ENCODE measurements at places on chromosomes 5 and 9.

- DNase-seq = no peak
These were observed 119.5 kb downstream of the SYK start for GRCh38 chr9:90921104-90921503.

DNA sequence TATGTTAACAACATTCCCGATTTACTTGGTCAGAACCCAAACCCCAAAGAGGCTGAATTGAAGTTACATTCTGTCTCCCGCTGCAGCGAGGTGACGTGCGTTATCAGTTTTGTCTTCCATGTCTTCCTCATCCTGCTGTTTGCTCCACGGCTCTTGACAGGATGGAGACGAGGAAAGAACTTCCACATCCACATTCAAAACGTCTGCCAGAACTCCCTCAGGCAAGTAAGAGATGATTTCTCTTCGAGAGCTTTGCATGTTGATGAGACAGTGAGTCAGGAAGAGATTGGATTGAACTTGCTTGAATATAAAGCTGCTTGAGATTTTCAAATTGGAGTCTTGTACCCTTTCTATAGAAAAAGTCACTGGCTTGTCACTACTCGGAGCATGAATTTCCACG lies 242.6 kb downstream of the AUH start:
- no peak for DNase-seq

DNA sequence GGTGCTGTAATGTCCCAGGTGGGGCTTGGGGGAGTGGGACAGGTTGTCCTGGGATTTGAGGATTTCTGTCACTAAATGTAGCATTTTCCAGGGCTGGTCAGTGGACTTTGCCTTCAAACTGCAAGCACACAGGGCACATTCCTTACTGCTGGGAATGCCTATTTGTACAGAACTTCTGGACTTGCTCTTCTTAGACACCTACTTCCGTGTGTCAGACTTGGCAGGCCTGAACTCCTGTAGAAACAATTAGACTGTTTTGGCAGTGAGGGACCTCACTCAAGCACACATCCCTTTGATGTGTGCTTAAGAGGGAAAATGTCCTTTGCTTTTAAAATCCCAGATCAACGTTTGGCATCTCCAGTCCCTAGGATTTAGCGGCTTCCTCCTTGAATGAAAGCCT lies 192.2 kb downstream of the PAPPA start:
- DNase-seq = no peak

GRCh38 chr9:16964228-16964627 lies 93.8 kb upstream of the BNC2 start:
- no peak for DNase-seq

GRCh38 chr9:4691795-4692194 lies 12.4 kb downstream of the CDC37L1 start:
- DNase-seq = no peak

DNA sequence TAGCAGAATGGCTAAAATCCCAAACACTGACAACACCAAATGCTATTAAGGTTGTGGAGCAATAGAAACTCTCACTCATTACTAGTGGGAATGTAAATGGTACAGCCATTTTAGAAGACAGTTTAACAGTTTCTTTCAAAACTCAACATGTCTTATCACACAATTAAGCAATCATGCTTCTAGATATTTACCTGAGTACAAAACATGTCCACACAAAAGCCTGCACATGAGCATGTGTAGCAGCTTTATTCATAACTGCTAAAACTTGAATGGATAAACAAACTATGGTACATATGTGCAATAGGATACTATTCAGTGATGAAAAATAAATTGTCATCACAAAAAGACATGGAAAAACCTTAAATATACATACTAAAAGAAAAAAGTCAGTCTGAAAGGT lies 31.5 kb downstream of the SLC25A46 start:
- no peak for DNase-seq

DNA sequence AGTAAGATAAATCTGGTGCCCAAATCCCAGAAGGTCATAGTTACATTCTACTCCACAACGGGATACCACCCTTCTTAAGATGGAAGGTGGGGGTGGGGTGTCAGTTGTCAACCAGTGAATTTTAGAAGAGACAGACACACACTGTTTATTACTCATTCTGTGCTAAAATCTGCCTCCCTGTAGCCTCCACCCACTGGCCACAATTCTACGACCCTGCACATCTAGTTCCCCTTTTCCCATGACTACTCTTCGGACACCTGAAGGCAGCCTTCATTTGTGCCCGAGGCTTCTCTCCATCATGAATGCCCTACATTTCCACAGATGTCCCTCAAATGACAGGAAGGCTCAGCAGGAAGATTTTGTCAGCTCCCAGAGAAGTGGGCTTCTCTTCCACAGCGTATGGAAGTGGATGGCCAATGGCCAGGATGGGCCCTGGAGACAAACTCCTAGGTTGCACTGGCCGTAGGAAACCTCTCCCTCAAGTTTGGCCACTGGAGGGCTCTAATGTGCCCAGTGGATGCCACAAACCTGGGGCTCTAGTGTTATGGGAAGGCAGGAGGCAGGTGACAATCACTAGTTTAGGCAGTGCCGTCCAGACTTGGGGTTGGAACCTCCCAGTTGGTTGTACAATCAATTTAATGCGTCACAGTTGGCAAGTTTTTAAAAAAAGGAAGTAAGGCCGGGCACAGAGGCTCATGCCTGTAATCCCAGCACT lies 46.6 kb downstream of the PTPN3 start:
- no peak for DNase-seq

DNA sequence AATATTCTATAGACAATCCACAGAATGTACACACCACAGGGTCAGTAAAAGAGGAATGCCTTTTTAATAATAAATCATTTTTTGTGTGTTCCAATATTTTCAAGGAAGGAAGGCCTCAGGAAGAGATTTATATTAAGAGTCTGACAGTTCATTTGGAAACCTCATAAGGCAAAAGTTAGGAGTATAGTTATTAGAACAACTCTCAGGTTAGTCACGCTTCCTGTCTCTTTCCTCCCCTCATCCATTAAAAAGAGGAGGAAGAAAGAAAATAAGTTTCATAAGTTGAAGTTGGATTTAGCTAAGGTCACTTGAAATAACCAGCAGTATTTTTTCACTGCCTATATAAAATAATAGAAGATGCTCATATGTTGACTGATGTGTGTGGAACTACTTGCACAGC lies 863.2 kb downstream of the PTPRD start:
- no peak for DNase-seq

DNA sequence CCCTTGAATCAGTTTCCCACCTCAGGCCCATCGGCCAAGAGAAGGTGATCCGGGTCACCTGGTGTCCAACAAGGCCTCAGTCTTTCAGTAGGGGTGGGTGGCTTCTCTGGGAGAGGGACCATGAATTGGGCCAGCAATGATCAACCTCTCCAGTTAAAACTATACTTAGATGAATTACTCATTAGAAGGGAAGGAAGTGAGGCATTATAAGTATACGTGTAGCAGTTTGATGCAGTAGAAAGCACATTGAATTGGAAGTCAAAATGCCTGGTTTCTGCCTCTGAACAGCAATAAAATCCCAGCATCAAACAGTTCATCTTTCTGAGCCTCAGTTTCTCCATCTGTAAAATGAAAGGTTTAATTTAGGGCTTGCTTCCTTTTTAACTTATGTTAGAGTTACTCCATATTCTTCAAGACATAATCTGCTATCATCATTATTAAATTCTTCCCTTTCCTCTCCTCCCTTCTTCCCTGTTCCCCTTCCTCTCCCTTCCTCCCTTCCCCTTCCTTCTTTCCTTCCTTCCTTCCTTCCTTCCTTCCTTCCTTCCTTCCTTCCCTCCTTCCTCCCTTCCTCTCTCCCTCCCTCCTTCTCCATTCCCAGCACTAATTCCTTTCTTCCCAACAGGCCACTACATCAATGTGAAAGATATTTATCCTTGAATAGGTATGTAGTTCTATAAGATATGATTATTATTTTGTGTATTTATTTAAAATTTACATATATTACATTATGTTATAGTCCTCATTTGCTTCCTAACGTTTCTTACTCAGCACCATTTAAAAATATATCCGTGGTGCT lies 18.6 kb upstream of the TMEM174 start:
- no peak for DNase-seq

GRCh38 chr5:115388240-115388639 lies 91.8 kb upstream of the CCDC112 start:
- no peak for DNase-seq

DNA sequence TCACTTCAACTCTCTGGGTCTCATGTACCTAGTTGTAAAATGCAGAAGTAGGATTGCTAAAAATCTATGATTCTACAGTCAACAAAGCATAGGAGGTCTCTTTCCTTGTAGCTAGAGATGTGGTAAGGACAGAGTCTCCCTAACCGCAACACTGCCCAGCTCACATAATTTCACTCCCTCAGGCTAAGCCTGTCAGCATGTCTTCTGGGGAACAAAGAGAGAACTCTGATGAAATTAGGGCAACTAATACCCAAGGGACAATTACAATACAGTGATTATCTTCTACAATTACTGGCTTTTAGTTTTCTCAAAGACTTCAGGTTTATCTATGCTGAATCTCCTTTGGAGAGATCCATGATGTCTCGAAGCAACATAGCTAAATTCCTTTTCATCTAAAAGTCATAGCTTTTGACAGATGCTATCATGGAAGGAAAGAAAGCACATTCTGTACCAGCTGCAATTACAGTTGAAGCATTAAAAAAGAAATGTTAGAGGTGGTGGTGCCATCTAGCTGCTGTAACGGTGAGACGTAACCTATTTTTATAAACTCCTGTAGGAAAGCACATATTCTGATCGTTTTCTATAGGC lies 141.1 kb upstream of the TARS1 start:
- peak; percentile 25 for DNase-seq

GRCh38 chr5:158943569-158943968 lies 156.1 kb downstream of the EBF1 start:
- no peak for DNase-seq

DNA sequence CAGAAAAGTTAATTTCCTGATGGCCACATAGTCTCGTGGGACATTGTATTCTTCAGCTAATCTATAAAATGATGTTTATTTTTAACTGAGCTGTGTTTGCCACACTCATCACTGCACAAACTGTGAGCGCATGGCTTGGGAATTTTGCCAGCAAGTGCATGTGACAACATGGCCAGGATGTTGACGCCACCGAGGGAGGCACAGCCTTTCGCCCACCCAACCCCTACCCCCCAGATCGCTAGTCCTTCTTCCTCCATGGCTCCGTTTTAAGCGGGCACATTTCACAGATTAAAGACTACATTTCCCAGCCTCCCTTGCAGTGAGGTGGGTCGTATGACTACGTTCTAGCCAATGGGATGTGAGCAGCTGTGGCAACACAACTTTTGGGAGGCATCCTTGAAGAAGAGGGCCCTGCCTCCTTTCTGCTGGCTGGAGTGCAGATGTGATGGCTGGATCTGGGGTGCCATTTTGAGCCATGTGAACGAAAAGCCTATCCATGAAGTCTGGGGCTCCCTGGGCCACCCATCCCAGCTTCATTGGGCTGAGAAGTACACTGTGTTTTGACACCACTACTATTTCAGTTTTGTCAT lies 7.9 kb downstream of the NRARP start:
- DNase-seq = no peak

DNA sequence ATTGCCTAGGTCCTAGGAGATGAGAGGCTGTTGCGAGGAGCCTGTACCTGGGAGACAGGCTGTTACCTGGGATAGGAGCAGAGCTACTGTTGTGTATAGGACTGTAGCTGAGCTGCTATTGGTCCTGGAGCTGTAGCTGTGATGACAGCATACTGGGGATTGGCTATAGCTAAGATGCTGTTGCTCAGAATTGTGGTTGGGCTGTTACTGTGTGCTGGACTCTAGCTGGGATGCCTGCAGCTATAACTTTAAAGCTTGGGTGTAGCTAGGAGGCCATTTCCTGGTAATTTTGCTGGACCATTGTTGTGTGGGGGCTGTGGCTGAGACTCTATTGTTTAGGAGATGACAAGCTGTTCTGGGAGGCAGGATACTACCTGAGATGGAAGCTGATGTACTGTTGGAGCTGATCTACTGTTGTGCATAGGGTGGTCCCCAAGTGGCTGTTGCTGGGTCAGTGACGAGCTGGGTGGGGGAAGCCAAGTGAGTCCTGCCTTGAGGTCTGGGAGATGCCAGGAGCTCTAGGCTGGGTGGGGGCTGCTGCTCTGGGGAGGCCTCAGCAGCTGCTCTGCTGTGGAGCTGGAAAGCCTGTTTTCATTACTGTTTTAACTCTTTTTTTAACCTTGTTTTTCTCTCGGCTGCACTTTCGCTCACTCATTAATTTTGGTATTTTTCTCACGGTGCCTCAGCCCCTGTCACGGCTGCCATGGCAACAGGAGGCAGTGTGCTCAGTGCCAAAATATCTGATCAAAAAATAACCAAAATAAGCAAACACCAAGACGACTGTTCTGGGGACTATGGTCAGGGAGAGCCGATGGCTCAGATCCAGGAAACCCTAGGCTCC lies 3.0 kb upstream of the PCDH1 start:
- no peak for DNase-seq

DNA sequence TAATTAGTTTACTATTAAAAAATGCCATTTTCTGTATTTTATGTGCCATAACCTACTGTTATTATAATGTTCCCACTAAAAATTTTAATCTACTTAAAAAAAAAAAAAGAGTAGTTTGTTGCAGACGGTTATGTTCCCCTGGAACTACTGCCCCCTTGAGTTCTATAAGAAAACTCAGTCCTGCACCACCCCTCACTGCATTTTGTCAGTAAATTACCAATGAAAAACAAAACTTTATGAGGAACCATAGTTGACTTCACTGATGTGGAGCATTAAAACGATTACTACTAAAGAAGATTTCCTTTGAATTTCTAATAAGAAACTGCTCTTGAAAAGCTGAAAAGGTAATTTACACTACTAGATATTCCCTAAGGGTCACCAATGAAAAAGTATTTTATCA lies 288.7 kb downstream of the FBXL17 start:
- no peak for DNase-seq

DNA sequence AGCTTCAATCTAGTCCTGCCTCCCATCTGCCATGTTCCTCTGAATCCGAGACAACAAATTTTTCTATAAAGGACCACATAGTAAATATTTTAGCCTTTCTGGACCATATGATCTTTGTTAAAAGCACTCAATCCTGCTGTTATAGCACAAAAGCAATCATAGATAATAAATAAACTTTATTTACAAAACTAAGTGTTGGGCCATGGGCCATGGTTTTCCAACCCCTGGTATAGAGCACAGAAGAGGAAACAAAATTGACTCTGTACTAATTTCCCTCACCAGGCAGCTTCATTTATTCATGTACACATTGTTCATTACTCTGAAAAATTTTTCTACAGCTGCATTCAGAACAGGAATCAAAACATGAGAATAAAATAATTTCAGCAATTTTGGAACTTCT lies 288.9 kb downstream of the AGTPBP1 start:
- no peak for DNase-seq

- no peak for DNase-seq
These were observed 11.6 kb upstream of the DBN1 start for GRCh38 chr5:177484902-177485549.
